Activated naive CD8-positive, alpha-beta T cell treated with anti-CD3 and anti-CD28 coated beads, Interleukin-2, amount 50 U/mL, for 16 hours (primary cell): ENCODE measurements at places on chromosomes 4 and X.

DNA sequence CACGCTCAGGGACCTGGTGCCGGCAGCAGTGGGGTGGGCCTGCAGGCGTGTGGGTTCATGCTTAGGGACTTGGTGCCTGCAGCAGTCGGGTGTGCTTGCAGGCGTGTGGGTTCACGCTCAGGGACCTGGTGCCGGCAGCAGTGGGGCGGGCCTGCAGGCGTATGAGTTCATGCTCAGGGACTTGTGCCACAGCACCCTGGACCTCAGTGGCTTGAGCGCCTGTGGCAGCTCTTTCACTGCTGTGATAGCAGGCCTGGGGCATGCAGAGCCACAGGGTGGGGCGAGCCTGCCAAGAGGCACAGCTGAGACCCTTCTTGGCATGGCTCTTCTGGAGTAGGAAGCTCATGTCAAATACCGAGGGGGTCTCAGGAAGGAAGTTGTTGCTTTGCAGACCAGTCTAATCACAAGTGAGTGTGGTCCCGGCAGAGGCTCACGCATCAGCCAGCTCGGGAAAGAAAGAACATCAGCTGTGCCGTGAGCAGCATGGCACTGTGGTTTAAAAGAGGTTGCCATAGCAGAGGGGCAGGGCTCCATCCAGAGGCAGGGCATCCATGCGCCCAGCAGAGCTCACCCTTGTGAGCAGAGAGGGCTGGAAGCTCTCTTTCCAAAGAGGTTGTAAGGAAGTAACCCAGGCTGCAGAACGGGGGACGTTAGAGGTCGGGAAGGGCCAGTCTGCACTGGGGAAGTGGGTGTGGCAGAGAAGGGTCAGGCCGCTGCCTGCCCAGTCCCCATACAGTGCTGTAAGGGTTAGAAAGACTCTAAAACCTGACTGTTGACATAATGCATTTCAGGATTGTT is 21.1 kb downstream of the PIGG start:
- no peak for DNase-seq

DNA sequence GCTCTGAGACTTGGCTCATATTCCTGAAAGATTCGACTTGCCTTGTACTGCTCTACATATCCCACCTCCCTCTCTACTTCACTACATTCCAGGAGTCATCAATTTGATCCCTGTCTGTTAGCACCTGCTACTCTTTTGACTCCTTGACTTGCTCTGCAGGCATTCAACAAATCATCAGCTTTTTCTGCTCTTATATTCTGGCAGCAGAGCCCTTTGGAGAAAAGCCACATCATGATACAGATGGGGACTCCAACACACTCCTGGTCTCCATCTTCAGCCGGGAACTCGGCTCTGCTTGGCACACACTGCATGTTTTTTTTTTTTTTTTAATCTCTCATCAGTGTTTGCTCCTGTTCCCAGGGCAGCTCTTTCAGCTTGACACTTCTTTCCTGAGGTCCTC is 293.2 kb upstream of the LCORL start:
- DNase-seq = no peak

GRCh38 chrX:25039036-25039435 is 23.3 kb upstream of the ARX start:
- DNase-seq = no peak

DNA sequence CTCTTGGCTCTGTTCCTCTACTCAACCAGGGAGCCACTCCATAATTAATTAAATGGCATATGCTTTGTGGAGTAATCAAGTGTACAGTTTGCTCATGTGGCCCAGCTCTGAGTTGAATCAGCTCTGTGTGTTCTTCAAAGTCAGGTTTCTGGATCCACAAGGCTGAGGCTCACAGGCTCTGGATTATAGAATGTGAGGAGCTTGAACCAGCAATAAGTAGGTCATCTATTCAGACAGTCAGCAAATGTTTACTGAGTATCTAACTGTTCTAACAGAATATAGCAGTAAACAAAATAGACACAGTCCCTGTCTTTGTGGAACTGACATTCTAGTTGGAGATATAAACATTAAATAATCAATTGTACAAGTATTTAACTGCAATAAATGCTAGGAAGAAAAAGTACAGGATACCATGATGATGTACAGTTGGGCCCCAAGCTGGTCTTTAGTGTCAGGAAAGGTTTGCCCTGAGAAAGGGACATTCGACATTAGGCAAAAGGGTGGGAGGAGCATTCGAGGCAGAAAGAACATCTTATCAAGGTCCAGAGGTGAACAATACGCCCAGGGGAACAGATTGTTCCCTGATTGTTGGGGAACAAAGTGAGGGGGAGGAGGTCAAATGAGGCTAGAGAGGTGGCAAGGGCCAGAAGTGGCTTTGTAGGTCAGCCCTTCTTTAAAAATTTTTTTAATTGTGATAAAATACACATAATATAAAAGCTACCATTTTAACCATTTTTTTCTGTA is 20.5 kb upstream of the TSR2 start:
- DNase-seq = no peak

DNA sequence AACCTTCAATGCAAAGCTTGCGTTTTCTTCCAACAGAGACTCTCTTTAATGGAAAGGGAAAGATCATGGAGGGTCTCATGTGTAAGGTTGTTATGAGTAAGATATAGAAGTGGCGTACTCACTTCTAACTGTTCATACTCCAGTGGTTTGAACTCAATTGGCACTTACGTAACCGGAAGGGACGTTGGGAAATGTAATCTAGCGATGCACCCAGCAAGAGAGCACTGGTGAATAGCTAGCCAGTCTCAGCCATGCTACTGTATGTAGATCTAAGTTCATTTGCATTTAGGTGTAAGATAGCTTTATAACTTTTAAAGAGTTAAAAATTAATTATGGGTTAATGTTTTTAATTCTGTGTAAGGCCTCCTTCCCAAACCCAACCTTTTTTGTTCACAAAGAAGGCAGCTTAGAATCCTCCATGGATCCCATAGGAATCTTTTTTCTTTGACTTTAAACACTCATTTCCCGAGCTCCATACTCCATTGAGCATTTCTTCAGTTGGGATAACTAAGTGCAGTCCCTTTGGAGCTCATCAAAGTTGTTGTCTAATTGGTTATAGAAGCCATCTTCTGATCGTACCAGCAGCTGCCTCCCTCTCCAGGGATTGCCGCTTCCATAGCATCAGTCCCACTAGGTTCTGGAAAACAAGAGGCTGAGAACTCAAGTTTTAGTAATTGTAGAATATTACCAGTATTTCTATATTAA is 191.1 kb downstream of the RAPGEF2 start:
- DNase-seq = no peak

- no peak for DNase-seq
These were observed 31.9 kb downstream of the REPS2 start for GRCh38 chrX:16978193-16978984.

DNA sequence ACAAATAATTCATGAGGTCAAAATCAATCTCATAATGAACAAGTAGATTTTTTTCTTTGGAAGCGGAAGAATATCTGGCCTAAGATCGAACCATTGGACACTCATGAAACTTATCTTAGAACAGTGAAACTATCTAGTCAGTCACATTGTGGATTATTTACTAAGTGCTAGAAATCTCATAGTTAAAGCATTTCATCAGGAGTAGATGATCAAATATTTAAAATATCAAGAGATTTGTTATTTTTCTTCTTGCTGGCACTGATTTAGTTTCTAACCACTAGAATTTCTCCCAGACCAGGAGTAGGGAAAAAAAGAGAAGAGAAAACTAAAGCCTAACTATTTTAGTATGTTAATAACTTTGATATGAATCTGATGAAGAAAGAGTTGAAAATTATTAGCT is 105.5 kb downstream of the SHROOM3 start:
- DNase-seq = no peak

DNA sequence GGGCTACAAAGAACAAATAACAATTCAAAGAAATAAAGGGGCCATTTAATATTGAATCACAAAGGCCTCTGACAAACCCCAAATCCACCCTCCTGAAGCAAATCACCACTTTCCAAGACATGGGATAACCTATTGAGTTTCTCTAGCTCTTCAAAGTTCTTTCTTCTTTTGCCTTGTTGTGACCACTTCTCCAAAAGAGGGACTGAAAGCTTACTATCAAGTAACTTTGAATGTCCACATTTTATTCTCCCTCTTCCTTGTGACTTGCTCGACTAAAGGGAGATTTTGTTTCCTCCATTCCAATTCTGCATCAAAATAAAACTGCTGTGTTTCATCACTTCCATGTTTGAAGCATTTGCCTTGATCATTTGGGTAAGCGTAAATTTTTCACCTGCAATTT is 166.6 kb upstream of the SLC7A11 start:
- no peak for DNase-seq

GRCh38 chr4:84312426-84313012 is 186.6 kb downstream of the NKX6-1 start:
- no peak for DNase-seq

DNA sequence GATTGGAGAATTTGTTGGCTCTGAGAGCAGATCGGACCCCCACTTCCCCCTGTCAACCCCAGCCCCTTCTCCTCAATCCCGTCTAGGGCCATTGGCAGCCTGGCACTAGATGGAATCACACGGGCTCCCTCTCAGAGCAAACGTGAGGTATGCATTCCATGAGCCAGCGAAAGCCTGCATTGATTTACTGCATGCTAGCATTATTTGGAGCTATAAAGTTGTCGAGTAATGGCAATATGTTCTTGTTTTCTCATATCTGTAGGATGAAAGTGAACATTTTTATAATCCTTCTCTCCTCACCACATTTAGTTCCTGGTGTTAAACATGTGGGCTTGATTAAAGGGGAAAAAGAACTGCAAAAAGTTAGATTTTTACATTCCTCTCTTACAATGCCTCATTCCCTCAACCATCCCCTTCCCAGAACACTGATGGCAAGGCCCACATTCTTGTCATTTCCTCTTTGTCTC is 159.2 kb downstream of the SPRY1 start:
- no peak for DNase-seq

DNA sequence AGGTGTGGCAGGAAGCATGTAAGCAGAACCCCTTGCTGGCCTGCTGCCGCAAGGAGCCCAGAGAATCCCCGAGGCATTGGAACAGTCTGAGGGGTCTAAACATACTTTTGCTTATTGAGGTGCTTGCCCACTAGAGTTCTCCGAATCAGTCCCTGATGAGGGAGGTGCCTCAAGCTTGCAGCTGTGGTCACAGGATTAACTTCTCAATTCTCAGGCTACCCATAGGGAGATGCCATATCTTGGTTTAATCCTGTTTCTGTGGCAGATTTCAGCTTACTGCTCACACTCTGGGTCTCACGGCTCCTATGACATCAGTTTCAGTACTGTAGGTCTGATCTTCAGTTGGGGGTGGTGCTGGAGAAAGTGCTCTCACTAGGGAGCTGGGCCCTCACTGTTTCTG is 39.9 kb downstream of the CCNG2 start:
- DNase-seq = no peak

GRCh38 chrX:123489011-123489410 is 243.8 kb downstream of the THOC2 start:
- DNase-seq = no peak

DNA sequence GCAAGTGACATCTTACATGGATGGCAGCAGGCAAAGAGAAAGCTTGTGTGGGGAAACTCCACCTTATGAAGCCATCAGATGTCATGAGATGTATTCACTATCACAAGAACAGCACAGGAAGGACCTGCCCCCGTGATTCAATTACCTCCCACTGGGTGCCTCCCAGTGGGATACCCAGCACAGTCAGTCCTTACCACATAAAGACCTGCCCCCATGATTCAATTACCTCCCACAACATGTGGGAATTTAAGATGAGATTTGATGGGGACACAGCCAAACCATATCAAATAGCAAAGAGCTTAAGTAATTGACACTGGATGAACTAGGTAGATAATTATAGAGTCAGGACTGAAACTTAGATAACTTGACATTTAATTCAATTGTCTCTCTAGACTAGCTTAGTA is 85.6 kb downstream of the SLIT2 start:
- DNase-seq = no peak

GRCh38 chrX:138877746-138878145 is 166.2 kb upstream of the FGF13 start:
- DNase-seq = no peak

- no peak for DNase-seq
These were observed 143.5 kb downstream of the TSPAN5 start for GRCh38 chr4:98514741-98515469.

DNA sequence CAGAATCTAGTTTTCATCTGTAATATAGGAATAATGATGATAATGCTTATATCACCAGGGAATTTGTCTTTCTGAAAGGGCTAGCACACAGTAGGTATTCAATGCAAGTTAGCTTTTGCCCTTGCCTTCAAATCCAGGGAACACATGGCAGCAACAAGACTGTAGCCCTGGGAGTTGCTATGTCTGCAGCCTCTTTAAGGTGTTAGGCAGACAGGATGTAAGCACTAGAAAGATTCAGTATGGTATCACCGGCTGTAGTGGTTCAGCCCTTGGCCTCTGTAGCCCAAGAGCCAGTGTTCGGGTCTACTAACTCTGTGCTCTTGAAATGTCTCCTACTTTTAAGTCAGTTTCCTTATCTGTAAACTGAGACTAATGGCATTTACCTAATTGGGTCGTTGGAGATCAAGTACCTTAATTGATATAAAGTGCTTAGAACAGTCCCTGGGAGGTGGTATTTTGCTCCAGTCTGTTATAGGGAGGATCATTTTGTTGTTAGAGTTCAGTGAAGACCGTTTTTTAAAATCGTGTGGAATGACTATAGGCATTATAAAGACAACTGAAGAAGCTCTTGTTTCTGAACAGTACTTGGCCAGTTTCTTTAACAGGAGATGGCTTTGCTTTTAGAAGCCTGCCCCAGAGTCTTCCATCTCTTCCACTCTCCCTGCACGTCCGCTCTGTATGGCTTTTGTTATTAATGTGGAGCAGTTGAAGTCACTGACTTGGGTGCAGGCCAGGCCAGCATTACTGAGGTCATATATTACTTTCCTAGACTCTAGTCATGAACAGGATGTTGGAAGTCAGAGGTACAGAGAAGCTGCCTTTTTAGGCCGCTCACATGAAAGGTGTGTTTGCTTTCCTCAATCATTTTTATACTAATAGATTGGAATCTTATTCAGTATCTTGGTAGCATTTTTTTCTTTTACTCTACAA is 44.8 kb downstream of the GAB1 start:
- DNase-seq = no peak

DNA sequence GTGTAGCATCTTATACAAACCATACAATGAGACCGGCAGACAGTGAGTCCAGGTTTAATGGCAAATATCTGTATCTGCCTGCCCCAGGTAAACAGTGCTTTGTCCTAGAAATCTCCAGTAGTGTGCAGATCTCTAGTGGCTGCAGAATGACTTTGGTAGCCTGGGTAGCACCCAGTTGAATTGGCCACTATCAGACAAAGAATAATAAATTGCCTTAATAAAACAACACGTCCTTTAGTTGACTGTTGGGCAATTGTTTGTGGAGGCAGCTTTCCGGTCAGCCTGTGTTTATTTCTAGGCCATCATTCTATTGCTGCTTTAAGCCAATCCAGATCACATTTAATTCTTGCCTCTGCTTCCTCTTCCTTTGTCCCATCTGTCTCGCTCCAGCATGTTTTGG is 52.5 kb downstream of the SNX25 start:
- no peak for DNase-seq

DNA sequence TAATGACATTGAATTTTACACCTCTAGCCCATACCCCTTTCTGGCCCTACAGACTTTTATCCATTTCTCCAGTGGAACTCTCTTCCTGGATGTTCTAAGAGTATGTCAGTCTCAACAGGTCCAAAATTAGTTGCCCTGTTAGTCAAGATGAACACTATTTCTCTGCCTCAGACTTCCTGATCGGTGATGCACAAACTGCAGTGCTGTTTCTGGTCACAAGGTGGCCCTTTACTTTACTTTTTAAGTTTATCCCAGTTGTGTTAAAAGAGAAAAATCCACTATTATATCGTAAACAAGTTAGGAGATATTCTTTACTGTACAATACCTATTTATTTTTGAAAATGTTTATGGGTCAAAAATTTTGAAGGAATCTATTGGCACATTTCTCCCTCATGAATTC is 13.1 kb downstream of the TCEAL7 start:
- DNase-seq = peak; percentile 3
